ENCODE measurements at places on chromosomes 7 and 10.

- no peak for DNase-seq
Measured at GRCh38 chr7:115269486-115269885, 347.6 kb downstream of the MDFIC start.

- no peak for DNase-seq
Measured at GRCh38 chr7:152865461-152865860, 105.9 kb downstream of the ACTR3B start.

GRCh38 chr7:52959336-52959735 lies 76.1 kb upstream of the POM121L12 start:
- DNase-seq, result no peak

DNA sequence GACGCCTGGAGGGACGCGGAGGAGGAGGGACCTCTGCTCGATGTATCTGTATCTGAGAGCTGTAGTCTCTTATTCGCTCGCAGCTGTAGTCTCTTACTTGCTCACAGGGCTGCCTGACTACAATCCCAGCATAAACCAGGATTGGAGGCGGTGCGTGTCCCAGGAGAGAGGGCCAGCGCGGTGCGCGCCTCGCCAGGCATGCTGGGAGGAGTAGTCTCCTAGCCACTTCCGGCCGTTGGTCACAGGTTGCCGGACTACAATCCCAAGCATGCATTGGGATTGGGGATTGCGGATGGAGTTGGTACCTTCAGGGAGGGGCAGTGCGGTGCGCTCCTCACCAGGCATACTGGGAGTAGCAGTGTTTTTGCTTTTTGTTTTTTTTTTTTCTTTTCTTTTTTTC lies 421.7 kb upstream of the NUPR2 start:
- no peak for DNase-seq

GRCh38 chr7:3300221-3300650 lies 816 bp upstream of the SDK1 start:
- peak; percentile 24 for DNase-seq
